ENCODE measurements at places on chromosomes 12 and 14.
A peak's percentile ranks its signal among the peaks of the same experiment; 100 is the strongest.

DNA sequence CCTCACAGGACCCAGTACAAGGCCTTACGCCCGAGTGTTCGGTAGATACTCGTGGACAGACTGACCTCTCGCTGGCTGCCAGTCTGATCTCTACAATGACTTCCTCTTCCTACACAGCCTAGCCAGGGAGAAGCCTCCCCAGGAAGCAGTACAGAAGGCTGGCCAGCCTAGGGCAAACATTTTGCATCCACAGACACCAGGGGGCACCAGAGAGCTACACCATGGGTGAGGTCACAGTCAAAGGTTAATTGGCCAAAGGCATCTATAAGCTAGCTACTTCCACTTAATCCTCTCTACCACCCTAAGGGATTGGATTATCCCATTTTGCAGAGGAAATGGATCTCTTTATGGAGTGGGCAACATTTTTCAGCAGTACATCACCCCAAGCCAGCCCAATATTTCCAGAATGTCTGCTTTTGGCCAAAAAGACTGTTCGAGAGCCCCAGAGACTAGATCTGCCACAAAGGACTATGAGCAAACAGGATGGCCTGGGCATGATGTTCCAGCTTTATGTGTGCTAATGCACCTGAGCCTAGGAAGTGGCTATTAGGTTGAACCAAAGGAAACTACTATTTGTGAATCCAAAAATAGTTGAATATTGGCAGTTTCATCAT, 14.6 kb upstream of the PNMA1 start:
- peak; percentile 93 for DNase-seq

- no peak for DNase-seq
These were observed 88.9 kb downstream of the MSRB3 start for GRCh38 chr12:65367396-65367795.

- no peak for DNase-seq
These were observed 23.6 kb upstream of the RPLP0 start for GRCh38 chr12:120224304-120225199.

DNA sequence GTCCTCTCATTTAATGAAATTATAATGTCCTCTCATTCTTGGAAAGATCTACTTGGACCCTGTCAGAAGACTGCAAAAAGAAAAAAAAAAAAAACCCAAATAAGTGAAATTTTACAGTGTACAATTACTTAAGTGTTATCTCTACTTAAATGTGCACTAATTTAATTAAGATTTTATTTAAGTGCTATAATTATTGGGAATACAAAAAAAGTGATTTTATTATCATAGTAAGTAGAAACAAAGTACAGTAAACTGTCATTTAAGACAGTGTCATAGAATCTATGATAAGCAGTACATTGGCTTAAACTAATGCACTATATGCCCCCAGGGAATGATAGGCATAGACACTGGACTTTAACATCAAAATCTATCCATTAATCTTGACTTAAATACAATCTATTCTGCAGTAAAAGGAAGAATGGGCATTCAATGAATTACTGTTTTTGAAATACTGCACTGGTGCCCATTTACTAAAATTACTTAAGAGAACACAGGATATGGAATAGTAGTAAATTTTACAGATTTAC, 23.3 kb downstream of the INSM2 start:
- no peak for DNase-seq

GRCh38 chr12:19847294-19848059, 408.2 kb downstream of the AEBP2 start:
- DNase-seq: no peak

- no peak for DNase-seq
These were observed 450.2 kb upstream of the MDGA2 start for GRCh38 chr14:48125654-48126053.

- no peak for DNase-seq
These were observed 13.8 kb downstream of the LGMN start for GRCh38 chr14:92734618-92735017.

DNA sequence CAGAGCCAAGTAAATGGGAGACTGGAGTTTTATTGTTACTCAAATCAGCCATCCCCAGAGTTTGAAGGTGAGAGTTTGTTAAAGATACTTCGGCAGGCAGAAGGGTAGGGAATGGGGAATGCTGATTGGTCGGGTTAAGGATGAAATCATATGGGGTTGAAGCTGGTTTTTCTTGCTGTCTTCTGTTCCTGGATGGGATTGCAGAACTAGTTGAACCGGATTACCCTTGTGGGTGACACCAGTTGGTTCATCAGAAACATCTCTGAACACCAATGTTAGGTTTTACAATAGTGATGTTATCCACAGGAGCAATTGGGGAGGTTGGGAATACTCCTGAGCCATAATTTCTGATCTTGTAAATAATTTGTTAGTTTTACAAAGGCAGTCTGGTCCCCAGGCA, 18.7 kb upstream of the SMCO2 start:
- DNase-seq: no peak

DNA sequence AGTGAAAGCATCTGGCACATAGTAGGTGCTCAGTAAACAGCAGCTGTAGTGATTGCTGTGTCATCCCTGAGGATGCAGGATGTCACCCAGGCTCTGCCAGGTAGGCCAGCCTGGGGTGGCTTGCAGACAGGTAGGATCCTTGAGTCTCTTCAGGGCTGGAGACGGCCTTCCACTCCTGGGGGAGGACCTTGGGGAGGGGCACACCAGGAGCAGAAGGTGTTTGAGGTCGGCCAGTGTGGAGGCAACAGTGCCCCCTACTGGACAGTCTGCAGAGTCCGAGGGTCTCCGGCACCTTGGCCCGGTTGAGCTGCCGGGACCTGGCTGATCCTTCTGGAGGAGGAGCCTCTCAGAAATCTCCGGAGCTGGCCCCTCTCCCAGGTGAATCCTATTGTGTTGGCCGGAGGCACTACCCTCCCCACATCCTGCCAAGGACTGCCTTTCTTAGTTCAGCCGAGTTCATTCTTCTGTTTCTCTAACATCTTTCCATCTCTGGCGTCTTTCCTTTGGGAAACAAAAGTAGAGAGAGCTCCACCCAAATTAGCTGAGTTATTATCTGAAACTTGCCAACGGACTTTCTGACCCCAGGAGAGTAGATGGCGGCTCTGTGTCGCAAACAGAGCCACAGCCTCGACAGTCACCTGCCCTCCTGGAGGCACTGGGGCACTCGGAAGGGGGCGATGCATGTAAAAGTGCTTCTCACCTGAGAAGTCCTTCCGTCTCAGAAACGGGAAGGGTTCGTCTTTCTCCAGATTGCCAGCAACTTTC, 41.8 kb upstream of the CLMN start:
- DNase-seq: peak; percentile 66

GRCh38 chr14:91796617-91797347, 64.9 kb upstream of the CATSPERB start:
- no peak for DNase-seq

- no peak for DNase-seq
These were observed 104.1 kb downstream of the LGMN start for GRCh38 chr14:92644171-92644969.

DNA sequence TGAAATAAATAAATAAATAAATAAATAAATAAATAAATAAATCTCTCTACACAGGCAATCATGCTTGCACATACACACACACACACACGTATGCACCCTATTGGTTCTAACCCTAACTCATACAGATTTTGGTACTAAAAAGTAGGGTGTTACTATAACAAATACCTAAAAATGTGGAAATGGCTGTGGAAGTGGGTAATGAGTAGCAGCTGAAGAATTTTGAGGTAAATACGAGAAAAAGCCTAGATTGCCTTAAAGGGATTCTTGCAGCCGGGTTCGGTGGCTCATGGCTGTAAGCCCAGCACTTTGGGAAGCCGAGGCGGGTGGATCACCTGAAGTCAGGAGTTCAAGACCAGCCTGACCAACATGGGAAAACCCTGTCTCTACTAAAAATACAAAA, 15.7 kb upstream of the SLC2A3 start:
- no peak for DNase-seq

- DNase-seq: no peak
These were observed 35.3 kb downstream of the TRAFD1 start for GRCh38 chr12:112160611-112161010.

DNA sequence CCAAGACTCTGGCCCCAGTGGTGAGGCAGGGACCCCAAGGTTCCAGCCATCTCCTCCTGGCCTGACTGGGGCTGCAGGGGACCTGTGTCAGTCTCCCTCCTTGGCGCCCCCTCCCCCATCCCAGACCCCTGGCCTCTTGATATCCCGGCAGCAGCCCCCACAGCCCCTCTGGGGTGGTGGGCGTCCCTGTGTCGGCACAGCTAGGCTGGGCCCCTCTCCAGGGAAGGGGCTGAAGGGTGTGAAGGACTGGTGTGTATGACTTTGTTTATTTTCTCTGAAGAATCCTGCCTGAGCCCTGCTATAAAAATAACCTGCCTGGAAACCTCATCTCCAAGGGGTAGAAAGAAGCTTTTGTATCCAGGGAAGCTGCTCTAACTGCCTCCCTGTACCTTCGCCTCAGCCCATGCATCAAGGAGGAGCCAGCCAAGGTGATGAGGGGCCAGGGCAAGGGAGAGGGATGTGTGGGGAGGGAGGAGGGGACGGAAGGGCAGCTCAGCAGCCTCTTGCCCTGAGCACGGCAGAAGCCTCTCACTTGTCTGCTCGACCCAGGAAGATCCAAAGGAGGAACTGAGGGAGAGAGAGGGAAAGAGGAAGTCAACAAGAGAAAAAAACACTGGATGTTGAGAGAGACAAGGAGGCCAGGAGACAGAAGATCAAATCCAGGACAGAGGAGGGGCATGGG, 25.4 kb upstream of the COL2A1 start:
- no peak for DNase-seq

- DNase-seq: no peak
These were observed 168.3 kb downstream of the RMST start for GRCh38 chr12:97630875-97631274.

DNA sequence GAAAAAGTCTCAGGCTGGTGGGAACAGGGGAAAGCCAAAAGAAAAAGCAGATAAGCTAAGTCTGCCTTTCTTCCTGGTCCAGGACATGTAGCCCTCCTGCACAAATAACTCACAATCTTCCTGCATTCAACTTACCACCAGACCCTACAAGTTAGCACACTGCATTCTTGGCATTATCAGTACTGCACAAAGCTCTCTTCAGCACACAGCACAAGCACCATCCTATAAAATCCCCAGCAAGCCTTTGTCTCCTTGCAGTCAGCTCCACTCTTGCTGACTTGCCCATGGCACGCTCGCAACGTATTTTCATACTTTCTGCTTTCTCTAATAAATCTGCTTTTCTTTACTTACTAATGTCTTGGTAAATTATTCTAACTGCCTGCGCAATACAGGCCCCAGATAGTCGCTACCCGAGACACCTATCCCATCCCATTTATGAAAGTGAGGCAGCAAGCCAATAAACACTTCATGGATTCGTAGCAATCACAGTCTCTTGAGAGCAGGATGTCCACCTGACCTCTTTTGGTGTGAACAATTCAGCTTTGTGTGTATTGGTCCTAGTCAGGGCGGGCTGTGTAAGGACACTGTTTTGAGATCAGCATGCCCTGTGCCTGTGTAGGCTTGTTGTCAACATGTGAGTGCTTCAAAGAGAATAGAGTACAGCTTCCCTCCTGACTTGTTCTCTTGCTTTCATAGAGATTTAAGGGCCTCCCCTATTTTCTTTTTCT, 49.0 kb downstream of the TMEM117 start:
- no peak for DNase-seq

GRCh38 chr14:34348592-34348991, 113.4 kb downstream of the SPTSSA start:
- DNase-seq: no peak

DNA sequence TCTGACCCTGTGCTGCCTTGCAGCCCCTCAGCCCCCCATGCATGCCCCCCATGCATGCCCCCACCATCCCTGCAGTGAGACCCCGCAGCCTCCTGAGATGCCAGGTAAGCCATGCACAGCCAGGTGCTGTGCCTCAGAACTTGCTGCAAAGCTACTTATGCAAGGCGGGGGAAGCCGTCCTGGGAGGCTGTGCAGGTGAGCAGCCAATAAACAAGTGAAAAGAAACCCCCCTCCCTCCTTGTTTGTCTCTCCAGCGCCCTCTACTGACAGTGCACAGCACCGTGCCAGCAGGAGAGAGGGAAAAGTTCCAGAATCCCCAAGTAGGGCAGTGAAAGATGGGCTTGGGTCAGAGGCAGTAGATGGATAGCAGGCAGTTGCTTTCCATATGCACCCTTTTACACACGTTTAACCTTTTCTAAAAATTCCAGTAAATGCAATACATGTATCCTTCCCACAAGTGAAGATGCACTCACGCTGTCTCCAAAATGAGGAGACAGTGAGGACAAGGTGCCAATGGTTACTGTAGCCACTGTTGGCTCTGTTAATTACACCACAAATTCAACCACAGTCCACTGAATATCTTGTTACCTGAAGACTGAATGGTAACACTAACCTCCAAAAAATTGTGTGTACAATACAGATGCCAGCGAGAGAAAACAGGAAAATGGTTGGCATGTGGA, 18.0 kb downstream of the TNFAIP2 start:
- DNase-seq: peak; percentile 72

DNA sequence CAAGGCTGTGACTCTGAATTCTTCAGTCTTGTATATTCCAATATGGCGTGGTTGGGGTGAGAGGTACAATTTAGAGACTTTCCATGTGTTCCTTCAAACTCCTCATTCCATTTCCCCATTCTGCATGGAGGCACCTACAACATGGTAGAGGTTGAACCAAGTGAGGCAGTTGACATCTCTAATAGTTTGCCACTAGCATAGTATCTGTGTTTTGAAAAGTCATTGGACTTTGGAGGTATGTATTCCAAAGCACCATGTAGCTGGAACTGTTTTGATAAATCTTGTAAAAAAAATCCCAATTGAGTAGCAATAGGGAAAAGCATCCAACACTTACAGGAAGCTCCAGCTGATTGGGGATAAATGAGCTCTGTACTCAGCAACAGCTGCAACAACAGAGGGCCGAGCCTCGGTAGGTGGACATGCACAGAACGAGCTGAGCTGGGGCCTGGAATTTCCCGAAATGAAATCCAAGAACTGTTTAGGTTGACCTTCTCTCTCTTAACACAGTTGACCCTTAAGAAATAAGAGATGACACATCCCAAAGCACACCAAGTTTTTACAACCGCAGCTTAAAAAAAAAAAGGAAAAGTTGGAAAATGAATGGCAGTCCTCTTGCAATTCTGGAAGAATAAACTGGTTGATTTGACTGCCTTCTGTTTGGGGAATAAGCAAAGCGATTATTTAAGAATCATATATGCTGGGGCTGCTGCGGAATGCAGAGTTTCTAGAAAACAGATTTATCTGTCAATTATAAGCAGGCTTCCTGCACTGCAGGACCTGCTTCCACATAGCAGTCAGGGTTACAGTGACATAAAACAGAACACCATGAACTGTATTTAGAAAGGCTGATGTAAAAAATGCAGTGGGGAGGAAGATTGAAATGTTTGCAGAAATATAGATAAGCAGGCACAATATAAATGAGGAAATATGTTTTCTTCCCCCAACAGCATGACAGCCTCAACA, 194.6 kb upstream of the KRR1 start:
- DNase-seq: no peak

DNA sequence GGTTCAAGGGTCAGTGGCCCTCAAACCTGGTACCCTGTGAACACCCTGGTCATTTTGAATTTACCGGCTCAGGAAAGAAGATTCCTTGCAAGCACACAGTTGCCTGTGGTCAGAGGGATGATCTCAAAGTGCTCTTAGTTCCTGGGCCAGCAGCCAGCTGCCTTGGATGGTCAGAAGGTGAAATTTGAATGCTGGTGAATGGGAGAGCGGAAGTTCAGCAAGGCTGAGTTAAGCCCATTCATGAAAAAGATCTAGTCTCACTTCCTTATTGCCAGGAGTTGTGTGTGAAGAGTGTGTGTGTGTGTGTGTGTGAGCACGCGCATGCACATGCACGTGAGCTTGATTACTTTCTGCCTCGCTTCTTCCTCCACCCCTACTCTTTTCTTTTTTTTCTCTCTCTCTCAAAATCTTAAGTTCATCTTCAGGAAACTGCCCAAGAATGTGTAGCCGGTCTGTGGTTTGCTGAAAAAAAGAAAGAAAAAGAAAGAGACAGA, 155.5 kb upstream of the CCND2 start:
- no peak for DNase-seq

All from activated CD4-positive, alpha-beta T cell treated with anti-CD3 and anti-CD28 coated beads for 36 hours (primary cell).